ENCODE measurements at places on chromosomes 6 and 20.

- DNase-seq, result no peak
These were observed 48.2 kb downstream of the SIRPA start for GRCh38 chr20:1943275-1944002.

DNA sequence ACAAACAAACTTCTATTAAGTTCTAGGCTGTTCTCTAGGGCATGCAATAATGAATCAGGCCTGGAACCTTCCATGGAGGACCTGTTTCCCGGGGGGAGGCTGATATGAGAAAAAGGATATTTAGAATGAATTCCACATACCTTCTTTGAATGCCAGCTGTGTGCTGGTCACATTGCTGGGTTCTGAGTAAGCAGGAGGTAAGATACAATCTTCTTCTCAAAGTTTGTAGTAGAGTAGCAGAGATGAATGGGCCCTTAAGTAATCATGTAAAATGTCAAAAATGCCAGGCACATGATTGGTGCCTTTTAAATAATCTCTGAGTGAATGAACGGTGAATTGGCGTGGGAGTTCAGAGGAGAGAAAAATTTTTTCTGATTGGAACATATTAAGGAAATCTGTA, 47.4 kb downstream of the TGM2 start:
- DNase-seq, result no peak

GRCh38 chr6:71236926-71237434, 51.6 kb upstream of the OGFRL1 start:
- DNase-seq, result no peak

GRCh38 chr6:134840086-134840867, 109.6 kb downstream of the ALDH8A1 start:
- DNase-seq, result no peak

DNA sequence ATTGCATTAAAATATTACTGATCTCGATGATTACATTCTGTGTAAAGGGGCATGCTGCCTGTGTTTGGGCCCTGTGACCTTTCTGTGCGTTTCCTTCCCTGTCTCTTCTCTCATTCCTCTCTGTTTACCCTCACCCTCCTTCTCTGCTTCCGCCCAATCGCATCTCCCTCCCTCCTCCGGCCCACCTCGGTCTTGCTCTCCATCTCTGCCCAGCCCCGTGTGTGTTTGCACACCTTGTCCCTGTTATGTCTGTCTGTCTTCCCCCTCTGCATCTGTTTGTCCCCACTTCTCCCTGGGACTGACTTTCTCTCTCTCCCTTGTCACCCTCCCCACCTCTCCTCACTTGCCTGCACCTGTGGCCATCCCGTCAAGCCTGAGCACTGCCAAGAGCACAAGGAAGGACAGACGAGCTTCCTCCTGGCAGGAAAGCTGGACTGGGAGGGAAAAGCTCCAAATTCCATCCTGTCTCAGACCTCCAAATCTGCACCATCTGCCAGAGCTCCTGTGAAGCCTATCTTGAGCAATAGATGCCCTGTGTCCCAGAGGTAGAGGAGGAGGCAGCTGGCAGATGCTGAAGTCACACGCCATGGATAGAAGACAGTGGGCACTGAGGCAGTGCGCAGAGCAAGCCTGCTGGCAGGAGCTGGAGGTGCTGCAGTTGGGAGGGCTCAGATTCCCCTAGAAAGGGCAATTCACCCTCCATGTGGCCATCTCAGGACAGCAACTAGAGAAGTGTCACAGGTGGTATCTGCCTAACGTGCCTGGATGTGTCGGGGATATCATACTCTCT, 172.3 kb downstream of the PTPRT start:
- DNase-seq, result no peak
